CD4-positive, alpha-beta T cell (primary cell): ENCODE measurements at places on chromosomes 7 and 10. TPM values are rescaled to one million over a fixed set of nuclear protein-coding genes. Genes with fewer than 3 reads are reported as not detected.

GRCh38 chr10:20990604-20991003 is 93.5 kb upstream of the NEBL start:
- no peak for DNase-seq
- H3K36me3 ChIP-seq: no peaks in the 10 kb centered on the region
- no peaks in the 10 kb centered on the region for H3K27me3 ChIP-seq

CTTNBP2 gene
- not detected for total RNA-seq

DNA sequence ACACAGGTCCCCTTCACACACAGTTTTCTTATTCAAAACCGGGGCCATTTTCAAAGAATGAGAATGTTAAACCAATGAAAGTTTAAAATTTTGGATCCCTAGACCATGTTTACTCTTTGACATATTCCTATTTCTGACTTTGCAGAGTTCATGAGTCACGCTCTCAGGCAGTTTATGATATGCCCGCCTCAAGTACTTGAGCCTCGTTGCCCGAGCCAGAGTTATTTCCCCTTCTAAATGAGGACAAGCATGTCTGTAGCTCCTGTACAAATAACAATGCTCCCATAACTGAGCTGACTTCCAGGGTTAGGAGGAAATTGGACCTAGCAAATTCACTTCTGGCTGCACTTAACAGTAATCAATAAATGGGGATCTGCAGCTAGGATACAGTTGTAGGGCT is 87.9 kb upstream of the PDE1C start:
- no peak overlapping the region for H3K27ac ChIP-seq
- H3K4me1 ChIP-seq: no peaks in the 10 kb centered on the region
- H3K27me3 ChIP-seq: no peaks in the 10 kb centered on the region
- H3K4me3 ChIP-seq: no peak overlapping the region
- H3K36me3 ChIP-seq: no peaks in the 10 kb centered on the region

DNA sequence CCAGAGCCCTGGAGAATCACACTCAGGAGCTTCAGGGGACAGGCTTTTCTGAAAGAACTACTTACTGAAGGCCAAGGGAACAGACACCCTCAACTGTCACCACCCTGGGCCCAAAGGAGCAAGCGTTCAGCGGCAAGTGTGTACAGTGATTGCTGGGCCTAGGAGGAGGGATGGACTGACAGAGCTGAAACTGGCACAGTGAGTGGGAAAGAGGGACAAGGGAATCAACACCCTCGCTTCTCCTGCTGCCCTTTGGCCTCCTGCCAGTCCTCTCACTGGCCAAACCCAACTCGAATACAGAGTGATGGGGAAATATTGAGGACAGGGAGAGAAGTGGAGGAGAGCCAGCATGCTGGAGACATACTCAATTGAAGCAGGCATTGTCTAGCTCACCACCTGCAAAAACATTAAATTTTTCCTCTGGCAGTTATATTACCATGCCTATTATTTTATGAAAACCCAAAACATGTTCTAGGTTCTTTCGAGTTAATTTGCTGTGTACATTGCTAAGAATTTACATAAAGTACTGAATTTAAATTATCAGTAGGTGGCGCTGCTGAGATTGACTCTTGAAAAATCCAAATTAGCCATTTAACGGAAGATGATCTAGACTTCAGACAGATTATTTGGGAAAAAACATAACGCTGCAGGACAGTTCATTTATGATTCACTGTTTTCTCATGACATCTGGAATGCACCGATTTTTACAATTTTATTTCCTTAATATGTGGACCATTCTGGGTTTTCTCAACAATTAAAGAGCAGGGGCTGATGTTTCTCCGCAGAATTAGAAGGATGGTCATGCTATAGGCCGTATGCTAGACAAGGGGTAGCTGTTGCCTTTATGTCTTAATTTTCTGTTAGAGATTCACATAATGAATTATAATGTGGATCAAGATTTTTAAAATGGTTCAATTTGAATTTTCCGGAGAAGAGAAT is 14.7 kb upstream of the TMEM236 start:
- H3K4me3 ChIP-seq: no peak overlapping the region
- H3K36me3 ChIP-seq: no peaks in the 10 kb centered on the region
- H3K4me1 ChIP-seq: no peaks in the 10 kb centered on the region
- no peak overlapping the region for H3K27ac ChIP-seq
- no peak for DNase-seq

KCNMA1 gene
- not detected for total RNA-seq
